ENCODE measurements at places on chromosomes 6 and 20. TPM values are rescaled to one million over a fixed set of nuclear protein-coding genes. Genes with fewer than 3 reads are reported as not detected.
A peak's percentile ranks its signal among the peaks of the same experiment; 100 is the strongest.

- no peak for DNase-seq
Measured at GRCh38 chr20:37375227-37375626, 29.3 kb downstream of the SRC start.

The PCK1 gene
- polyA plus RNA-seq: not detected

The BTNL2 gene
- not detected for polyA plus RNA-seq

DNA sequence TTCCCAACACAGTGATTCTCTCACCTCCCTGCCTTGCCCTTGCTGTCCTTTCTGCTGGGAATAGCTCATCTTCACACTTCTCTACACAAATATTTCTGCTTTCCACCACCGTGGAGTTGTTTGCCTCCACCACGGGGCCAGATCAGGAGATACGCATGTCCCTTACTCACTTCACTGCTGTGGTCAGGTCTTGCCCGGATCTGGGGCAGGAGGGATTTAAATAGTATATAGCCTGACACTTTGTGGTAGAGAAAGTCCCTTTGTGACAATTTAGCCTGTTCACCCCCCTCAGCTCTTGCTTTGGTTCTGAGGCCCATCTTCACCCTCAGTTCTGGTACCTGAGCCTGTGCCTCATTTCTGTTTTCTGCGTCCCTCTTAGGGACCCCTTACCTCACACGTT is 92.6 kb upstream of the PREP start:
- DNase-seq: no peak

- peak; percentile 28 for DNase-seq
Measured at GRCh38 chr6:137880746-137881521, 13.9 kb downstream of the TNFAIP3 start.

- no peak for DNase-seq
Measured at GRCh38 chr6:161951126-161951525, 677.3 kb upstream of the AGPAT4 start.

DNA sequence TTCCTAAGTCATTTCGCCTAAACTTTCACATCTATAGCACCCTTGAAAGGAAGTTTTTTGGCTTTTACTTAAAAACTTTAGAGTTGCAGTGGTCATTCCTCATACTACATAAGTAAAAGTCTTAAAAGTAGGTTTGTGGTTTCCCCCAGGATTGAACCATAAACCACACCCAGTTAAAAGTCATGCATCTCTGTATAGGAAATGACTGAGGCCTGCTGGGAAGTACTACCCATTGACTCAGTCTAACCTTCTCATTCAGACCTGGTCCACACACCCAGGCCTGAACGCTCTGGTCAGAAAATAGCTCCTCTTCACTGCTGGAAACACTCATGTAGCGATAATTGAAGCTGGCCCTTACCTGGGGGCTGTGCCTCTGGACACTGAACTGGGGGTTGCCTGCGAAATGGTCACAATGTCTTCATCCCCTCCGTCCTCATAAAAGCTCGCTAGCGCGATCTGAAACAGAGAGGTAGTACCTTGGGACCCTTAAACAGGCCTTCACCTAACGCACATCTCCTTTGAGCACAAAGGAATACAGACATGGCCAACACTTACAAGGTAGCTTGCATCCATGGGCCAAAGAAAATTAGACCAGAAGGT is 2.6 kb downstream of the NSFL1C start:
- no peak for DNase-seq

The PPT2 gene
- 16.0 TPM for polyA plus RNA-seq

DNA sequence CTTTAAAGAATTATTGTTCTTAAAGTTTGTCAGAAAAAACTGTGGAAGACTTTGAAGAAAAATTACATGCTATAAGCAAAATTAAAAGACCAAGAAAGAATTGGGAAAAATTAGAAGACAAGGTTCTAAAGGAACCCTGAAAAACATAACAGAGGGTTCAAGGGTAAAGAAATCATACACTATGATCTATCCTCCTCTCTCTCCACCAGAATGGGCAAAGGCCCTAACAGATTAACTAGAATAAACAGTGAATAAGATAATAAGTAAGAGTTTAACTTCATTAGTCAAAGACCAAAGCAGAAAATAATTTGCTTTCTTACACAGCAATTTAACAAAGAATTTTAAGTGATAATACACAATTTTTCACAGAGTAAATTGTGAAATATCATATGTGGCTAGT is 201.2 kb upstream of the PDE10A start:
- no peak for DNase-seq

GRCh38 chr6:65667916-65668656 is 38.9 kb downstream of the EYS start:
- no peak for DNase-seq

DNA sequence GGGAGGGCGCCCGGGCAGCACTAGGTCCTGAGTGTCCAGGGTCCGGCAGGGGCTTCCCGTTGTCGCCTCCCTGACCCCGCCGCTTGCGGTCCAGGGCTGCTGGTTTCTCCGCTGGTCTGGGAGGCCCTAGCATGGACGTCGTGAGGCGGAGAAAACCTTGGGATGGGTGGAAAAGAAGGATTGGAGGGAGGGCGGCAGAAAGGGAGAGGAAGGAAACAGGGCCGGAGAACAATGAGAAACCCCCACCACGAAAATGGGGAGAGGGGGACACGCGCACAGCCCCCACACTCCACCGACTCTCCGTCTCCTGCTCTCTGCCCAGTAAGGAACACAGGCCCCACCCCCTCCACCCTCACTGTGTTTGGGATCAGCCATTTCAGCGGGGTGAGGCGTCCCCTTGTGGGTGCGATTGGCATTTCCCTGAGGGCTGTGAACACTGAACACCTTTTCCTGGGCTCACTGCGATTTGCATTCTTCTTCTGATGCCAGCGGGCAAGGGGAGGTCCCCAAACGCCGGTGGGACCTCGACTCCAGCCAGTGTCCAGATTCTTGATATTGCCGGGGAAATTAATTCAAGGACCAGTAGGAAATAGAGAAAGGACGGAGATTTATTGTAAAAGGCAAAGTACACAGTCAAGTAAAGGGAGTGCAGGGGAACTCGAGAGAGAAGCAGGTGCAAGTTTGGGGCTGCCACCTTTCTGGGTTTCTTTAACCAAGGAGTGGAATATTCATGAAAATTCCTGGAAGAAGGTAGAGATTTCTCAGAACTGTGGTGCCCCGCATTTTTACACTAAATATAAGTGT is 3.3 kb upstream of the RAET1G start:
- peak; percentile 31 for DNase-seq

DNA sequence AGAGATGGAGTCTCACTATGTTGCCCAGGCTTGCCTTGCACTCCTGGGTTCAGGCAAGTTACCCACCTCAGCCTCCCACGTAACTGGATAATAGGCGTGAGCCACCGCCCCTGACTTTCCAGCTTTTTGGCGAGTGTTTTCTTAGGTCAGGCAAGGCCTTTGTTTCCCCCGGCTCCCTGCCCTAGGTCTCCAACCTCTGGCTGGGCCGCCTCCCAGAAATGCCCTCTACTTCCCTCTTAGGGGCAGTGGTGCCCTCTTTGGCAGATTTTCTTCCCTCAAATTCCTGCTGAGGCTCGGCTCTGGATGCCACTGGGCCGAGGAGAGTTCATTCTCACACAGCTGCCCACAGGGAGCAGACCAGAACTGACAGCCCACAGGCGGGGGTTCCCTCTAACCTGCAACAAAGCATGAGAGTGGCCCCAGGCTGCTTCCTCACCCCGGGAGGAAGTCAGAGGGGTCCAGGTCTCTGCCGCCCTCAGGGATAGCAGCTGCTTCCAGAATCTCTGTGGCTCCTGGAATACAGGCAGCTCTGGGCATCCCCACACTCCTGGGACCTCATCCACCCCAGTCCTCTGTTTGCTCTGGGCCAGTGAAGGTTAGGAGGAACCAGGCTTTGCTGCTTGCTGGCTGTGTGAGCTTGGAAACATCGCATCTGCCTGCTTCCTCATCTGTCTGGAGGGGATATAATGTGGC is 56.5 kb downstream of the TCP11 start:
- DNase-seq: no peak

GRCh38 chr6:34646714-34647113 is 49.9 kb downstream of the ILRUN start:
- DNase-seq: no peak

The TUBB2B gene
- polyA plus RNA-seq: not detected

DNA sequence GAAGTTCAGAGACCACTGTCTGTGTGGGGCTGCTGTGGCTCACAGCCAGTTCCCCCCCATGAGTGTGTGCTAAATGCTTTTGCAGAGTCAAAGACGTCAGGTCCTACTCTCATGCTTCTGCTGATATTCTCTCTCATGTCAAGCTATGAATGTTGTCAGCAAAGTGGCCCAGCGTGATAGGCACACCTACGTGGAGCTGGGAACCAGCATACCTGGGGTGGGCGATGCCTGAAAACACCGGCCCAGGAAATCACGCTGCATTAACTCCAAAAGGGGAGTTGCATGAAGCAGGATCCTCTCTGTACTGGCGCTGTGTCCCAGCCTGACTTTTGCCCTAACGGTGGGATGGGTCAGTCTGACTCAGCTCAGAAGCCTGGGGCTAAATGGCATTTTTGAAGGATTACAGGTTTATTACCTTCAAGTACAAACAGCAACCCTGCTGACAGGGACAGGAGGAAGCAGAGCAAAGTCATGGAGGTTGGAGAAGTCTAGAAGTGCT is 9.0 kb upstream of the MRPS10 start:
- DNase-seq: no peak
